Activated naive CD4-positive, alpha-beta T cell treated with anti-CD3 and anti-CD28 coated beads, Interleukin-2, amount 50 U/mL, for 16 hours (primary cell): ENCODE measurements at places on chromosomes 2 and 18.

DNA sequence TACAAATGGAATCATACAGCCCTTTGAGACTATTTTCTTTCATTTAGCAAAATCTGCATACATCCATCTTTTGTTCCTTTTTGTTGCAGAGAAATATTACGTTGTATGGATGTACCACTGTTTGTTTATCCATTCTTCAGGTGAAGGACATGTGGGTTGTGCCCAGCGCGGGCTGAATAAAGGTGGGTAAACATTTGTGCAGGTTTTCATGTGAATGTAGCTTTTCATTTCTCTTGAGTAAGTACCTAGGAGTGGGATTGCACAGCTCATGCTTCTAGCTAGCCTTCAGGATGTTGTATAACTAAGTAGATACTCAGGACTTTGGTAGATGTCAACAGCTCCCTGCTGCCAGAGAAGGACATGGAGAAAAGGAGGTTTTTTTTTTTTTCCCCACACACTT, 50.6 kb upstream of the SPRED2 start:
- no peak for DNase-seq

- DNase-seq: no peak
These were observed 926 bp upstream of the YPEL5 start for GRCh38 chr2:30145826-30146336.

DNA sequence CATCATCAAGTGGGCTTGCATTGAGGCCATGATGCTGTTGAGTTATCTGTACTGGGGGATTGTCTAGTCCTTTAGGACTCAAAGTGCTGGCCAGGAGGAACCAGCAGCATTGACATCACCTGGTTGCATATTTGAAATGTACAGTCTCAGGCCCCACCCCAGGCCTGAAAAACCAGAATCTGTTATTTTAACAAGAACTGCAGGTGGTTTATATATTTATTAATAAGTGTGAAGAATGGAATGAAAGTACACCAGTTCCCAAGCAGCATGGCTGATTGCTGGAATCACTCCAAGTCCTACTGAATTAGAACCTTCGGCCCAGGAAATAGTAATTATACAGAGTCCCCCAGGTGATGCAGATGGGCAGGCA, 2.8 kb downstream of the IL1F10 start:
- no peak for DNase-seq

GRCh38 chr18:42958353-42958752, 157.1 kb downstream of the RIT2 start:
- no peak for DNase-seq

DNA sequence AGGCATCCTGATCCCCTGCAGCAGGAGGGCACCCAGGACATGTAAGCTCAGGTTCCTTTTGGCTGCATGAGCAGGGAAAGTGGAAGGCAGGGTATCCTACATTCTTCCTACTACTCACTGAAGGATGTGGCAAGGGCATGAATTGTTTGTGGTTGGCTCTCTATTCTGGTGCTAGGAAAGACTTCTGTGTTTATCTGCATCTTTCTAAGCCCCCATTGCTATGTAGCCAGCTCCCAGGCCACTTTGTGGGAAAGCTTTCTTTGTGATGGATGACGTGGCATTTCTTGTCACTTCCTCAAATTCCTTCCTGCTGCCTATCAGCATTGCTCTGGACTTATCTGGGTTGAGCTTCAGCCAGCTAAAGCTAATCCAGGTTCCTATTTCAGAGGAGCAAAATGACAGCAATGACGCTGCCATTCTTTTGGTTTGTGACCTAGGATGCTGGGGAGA, 46.2 kb downstream of the MEIS1 start:
- DNase-seq: no peak

DNA sequence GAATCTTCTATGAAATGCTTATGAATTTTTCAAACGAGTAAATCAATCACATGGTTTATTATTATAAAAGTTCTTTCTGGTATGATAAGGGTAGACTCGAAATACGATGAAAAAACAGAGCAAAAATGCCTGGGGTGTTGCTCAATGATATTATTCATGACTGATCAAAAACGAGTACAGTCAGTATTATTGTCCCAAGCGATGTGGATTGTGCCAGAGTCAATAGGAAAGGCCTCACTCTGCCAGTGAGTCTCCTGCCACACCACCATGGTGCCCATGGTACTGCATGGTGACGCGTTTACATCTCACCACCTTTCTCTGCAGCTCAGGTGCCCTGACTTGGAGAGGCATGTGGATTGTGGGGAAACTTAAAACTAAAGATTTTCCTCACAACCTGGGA, 58.5 kb downstream of the KCTD1 start:
- no peak for DNase-seq

- DNase-seq: no peak
These were observed 186.4 kb downstream of the PRKCE start for GRCh38 chr2:45837812-45838341.
